Left ventricle myocardium superior (tissue), 1 donor: ENCODE measurements at places on chromosomes 4 and X. TPM values are rescaled to one million over a fixed set of nuclear protein-coding genes. Genes with fewer than 3 reads are reported as not detected.

Gene MAGEA8
- total RNA-seq: not detected

DNA sequence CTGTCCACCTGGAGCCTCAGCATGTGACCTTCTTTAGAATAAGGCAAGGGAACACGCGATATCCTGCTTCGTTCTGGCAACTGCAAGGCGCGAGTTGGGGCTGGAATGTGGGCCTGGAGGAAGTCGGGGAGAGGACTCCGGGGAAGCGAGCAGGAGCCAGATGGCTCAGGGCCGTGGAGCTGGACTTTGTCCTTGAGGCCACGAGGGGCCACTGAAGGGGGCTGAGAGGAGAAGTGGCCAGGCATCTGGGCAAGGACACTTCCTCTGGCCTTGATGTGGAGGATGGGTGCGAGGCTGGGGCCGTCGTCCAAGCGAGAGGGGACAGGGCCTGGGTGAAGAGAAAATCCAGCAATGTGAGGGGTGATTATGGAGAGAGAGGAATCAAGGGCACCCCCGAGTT lies 12.2 kb upstream of the DUSP9 start:
- DNase-seq: peak; percentile 36

Gene SNCA
- total RNA-seq: 4.6 TPM

GRCh38 chr4:29295280-29295679 lies 1424.9 kb upstream of the PCDH7 start:
- DNase-seq: no peak

DNA sequence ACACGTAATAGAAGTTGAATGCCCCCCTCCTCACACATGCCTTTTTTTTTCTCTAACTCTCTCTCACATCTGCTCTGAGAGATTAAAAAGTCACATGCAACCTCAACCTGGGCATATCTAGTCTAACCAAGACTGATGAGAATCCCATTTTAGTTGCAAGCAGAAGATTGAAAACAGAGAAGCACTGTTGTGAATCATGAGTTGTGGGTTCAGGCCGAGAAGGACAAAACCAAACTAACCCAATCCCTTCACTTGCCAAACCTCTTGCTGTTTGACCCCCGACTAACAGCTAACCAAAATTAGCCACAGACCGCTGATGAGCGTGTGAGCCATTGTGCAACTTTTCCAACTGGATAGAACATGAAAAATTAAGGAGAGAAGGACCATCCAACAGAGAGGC lies 31.8 kb downstream of the CXCL1 start:
- DNase-seq: no peak

GRCh38 chr4:105679186-105679585 lies 29.3 kb downstream of the INTS12 start:
- DNase-seq: no peak

- no peak for DNase-seq
These were observed 94.7 kb upstream of the NAP1L5 start for GRCh38 chr4:88792268-88792781.

Gene SCML2
- 1.4 TPM for total RNA-seq

Gene REELD1
- not detected for total RNA-seq

GRCh38 chr4:145828802-145829485 lies 109.7 kb downstream of the ZNF827 start:
- no peak for DNase-seq

- no peak for DNase-seq
These were observed 323.1 kb downstream of the MAPK10 start for GRCh38 chr4:86036736-86037135.

DNA sequence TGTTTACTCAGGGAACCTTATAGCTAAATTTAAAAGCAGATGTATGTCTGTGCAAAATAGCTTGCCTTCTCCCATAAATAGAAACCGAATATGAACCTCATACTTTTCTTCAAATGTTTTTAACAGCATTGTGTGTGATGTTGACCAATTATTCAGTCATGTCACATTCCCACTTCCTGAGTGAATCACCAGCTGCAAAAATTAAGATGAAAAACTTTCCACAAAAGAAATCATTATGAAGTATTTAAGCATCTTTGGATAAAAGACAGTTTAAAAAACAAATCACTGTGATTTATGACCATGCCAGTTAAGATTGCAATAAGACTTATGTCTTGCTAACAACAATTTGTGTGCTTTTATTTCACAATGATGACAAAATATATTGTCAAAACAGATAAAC lies 220.1 kb downstream of the PDGFC start:
- no peak for DNase-seq

DNA sequence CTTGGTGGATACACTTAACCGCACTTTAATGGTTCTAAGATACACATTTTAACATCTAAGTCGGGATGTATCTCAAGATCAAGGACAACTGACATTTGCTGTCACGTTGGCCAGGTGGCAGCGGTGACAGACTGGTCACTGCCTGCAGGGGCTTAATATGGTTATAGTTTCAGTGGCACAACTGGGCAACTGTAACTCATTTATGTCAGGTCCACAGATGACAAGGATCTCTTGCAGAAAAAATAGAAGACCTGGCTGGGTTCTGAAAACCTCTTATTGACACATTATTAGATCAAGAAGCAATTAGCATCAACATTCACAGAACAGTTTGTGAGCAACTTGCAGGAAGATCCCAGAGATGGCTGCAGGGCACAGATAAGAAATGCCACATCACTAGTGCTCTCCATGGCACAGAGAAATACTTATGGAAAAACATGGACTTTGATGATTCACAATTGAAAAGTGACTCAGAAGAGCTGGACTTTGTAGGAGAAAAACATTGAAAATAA lies 99.6 kb upstream of the SORBS2 start:
- DNase-seq: no peak

- no peak for DNase-seq
These were observed 123.7 kb downstream of the AFF1 start for GRCh38 chr4:87058356-87059073.

Gene FAM149A
- 12.8 TPM for total RNA-seq

- peak; percentile 72 for DNase-seq
These were observed 745 bp downstream of the SLC39A8 start for GRCh38 chr4:102344520-102344953.

DNA sequence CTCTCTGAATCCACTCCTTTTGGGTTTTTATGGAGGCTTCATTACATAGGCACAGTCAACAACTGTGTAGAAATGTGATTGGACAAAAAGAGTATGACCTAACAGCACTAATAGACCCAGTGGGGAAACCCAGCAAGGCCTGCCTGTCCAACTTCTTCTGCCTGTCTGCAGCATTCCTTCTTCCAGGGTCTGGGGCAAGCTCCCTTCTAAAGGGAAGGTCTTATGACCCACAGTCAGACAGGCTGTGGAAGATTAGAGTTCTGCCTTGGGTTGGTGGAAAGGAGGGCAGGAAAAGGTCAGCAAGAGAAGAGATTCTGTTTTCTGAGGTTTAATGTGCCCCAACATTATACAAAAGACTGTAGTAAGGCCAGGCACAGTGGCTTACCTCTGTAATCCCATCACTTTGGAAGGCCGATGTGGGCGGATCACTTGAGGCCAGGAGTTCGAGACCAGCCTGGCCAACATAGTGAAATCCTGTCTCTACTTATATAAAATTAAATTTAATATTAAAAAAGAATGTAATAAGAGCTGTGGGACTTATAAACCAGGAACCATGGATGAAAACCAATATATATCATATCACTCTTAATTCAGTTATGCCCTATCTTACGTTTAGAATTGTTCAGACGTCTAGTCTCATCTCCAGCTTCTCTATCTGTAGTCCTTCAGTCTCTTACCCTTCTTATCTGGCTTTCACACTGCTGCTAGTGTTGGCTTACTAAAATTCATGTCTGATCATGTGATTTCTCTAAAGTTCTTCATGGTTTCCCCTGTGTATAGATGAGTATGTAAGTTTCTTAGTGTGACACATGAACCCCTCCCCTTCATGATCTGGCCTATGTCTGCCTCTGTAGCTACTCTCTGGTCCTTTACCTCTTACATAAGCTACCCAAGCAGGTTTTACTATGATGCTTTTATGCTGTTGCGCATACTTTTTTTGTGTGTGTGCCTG lies 6.2 kb downstream of the CLCN3 start:
- DNase-seq: no peak

GRCh38 chr4:109684727-109685126 lies 18.5 kb downstream of the CASP6 start:
- DNase-seq: no peak

Gene AR
- 25.2 TPM for total RNA-seq

- no peak for DNase-seq
These were observed 34.8 kb downstream of the ASMT start for GRCh38 chrX:1649621-1650020.

DNA sequence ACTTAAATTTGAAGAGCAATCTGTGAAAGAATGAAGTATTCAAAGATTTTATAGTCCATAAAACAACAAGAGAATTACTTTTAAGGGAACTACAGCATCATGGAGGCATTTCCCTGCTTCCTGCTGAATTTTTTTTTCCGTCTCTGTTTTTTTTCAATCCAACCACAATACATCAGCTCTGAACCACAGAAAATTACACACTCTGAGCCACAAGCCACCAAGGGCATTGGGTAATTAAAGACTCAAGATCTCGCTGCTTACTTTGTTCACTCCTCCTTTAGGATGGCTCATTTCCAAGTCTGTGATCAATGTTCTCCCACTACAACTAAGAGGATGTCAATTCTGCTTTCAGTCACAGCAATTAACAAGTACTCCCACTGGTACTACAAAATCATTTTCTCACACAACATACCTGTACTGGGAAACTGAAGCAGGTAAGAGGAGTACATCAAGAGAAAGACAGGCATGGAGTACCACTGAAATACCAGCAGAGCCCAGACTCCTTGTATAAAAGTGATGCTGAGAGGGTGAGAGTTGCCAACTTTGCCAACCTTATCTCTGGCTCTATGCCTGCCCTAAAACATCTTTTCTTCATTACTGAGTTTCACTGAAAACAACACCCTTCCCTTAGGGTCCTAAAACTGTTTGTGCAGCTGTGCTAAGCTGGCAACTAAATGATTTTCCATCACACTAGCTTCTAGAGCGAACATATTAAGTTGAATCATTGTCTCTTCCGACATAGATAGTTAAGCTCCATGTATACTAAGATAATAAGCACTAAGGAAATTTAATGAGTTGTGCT lies 105.8 kb upstream of the MAGEB18 start:
- DNase-seq: no peak

DNA sequence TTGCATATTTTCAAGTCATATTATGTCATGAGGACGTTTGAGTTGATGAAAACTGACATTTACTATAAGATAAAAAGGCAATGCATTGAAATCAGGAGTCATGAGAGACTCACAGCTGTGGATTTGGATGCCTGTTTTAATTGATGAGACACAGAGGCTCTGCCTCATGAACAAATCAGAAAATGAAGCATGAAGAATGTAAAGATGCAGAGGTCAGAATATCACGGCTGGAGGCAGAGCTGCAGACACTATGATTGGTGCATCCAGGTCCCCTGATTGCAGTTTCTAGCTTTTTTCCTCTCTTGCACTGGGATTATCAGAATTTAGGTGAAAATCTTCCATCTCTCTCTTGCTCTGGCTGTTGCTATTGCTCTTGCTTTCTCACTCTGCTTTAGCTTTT lies 74.7 kb downstream of the FAM47B start:
- no peak for DNase-seq

DNA sequence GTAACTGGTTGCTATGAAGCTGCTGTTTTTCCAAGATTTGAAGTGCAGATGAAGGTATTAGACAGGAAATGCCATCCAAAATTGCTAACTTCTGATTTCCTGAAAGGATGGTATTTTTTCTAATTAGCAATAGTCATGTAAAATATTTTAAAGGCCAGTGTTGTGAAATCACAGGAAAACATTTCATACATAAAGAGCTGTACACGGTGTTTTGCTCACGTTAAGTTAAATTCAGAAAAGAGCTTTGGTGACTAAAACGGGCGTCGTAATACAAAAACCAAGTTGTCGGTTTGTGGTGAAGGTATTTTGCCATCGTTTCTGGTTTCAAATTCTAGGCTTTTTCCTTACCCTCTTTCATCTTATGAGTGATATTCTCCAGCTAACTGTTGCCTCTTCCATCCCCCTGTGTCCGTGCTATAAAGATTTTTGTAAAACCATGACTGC lies 39.8 kb downstream of the AFF1 start:
- no peak for DNase-seq

Gene GSX2
- not detected for total RNA-seq

Gene SOWAHB
- not detected for total RNA-seq

- no peak for DNase-seq
These were observed 28.6 kb downstream of the BEX3 start for GRCh38 chrX:103405009-103405333.

DNA sequence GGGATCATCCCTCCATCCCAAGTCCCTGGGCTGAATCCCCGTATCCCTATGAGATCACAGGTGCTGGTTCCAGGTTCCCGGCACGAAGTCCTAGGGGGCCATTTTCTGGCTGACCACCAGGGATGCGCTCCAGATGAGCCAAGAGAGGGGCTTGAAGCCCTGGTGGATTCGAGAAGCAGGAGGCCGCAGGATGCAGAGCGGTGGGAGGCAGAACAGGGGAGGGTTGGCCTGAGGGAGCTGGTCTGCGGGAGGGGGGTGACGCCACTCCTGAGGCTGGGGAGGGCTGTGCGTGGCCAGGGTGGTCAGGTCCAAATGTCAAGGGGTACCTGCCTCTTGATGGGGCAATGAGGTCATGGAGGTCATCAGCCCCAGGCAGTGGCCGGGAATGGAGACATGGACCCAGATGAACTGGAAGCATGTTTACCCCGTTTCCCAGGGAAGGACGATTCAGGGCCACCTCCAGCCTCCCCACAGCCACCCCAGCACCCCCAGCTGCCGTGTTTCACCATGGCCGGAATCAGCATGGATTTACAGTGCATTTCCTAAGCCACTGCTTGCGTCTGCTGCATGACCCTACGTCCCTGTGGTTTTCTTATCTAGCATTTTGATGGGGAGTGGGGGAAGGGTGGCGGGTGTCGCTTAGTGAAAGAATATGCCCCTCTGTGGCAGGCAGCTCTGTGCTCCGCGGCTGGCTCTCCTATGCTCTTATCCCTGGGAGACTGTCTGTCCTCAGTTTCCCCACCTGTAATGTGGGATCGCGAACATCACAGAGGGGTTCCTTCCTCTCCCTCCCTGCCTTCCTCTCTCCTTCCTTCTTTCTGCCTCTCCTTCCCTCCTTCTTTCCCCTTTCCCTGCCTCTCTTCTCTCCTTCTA lies 17.0 kb upstream of the HTRA3 start:
- no peak for DNase-seq

- no peak for DNase-seq
These were observed 48.0 kb downstream of the OTC start for GRCh38 chrX:38400389-38400910.

Gene OPHN1
- 3.8 TPM for total RNA-seq

Gene USP46
- total RNA-seq: 61.1 TPM
